ENCODE measurements at places on chromosomes 6 and 20. TPM values are rescaled to one million over a fixed set of nuclear protein-coding genes. Genes with fewer than 3 reads are reported as not detected.

GFRA4 gene
- total RNA-seq, result 0.24 TPM

FITM2 gene
- 6.8 TPM for total RNA-seq

OR12D3 gene
- not detected for total RNA-seq

MEI4 gene
- total RNA-seq, result 0.27 TPM

ADGRB3 gene
- 2.2 TPM for total RNA-seq

C20orf202 gene
- total RNA-seq, result 1.4 TPM

- H3K4me3 ChIP-seq, result no peak overlapping the region
- no peaks in the 10 kb centered on the region for H3K36me3 ChIP-seq
- no peak overlapping the region for H3K27ac ChIP-seq
- no peaks in the 10 kb centered on the region for H3K4me1 ChIP-seq
- H3K27me3 ChIP-seq, result no peaks in the 10 kb centered on the region
Measured at GRCh38 chr6:25147223-25147622, 132.0 kb upstream of the CARMIL1 start.

- no peaks in the 10 kb centered on the region for H3K27me3 ChIP-seq
- no peak overlapping the region for H3K4me3 ChIP-seq
- H3K27ac ChIP-seq, result no peak overlapping the region
- no peak for DNase-seq
- H3K4me1 ChIP-seq, result no peaks in the 10 kb centered on the region
Measured at GRCh38 chr6:67450641-67451040, 1184.4 kb upstream of the ADGRB3 start.

DNA sequence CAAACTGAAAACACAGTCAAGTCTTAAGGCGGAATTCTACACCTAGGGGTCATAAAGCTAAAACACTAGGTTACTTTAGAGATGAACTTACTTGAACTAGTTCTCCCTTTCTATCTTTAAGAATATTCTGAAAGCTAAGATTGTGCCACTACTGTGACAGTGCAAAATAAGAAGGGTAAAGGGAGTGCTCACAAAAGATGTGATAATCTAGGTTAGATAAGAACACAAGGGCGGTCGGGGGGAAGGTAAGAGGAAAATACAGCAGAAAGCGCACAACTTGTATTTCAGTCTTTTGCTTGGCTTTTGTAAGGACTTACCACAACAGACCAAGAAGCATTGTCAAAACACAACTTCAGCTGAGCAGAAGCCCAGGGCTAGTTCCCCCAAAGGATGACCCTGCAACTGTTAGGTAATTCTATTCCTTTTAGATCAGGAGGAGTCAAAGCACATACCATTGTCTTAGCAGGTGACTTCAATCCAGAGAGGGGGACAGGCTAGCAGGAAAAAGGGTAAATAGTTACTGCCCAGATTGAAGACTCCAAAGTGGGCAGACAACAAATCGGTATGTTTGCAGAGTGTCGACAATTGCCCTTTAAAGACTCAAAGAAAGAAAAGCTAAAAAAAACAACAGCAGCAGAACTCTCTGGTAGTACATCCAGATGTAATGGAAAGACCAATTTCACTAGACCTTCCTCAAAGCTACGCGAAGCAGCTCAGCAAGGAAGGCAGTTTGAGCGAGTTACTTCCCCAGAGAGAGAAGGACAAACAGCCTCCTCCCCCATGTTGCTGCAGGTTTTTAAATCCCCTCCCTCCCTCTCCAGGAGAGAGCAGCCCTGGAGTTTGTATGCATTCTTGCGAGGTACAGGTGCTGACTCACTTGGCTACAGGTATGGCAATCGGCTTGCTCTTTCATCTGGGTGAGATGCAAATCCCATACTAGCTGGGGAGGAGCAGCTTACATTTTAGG is 59.0 kb downstream of the RIPOR2 start:
- H3K27me3 ChIP-seq, result no peaks in the 10 kb centered on the region
- H3K27ac ChIP-seq, result peak overlapping the region; percentile 78
- no peak overlapping the region for H3K4me3 ChIP-seq
- peak; percentile 77 for DNase-seq
- peaks cover 7% of the 10 kb centered on the region for H3K4me1 ChIP-seq

- no peaks in the 10 kb centered on the region for H3K36me3 ChIP-seq
- no peaks in the 10 kb centered on the region for H3K27me3 ChIP-seq
- peaks cover 13% of the 10 kb centered on the region for H3K4me1 ChIP-seq
- DNase-seq, result no peak
Measured at GRCh38 chr6:138972226-138972665, 15.8 kb downstream of the REPS1 start.

DNA sequence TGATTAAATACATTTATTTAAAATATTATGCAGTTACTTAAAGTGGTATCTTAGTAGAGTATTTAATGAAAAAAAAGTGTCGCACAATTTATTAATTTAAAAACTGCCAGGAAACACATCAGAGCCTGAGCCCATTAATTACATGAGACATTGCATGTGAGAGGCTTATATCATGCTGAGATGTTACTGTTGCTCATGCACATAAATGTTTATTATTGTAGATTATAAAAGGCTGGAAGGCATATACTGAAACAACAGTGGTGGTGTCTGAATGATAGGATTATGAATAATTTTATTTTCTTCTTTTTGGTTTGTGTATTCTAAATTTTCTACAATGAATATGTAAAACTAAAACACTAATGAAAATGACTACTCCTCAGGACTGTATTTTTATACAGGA is 45.7 kb upstream of the TXNDC5 start:
- H3K36me3 ChIP-seq, result no peaks in the 10 kb centered on the region
- no peak for DNase-seq
- no peaks in the 10 kb centered on the region for H3K4me1 ChIP-seq
- H3K4me3 ChIP-seq, result no peak overlapping the region
- H3K27me3 ChIP-seq, result no peaks in the 10 kb centered on the region

- no peaks in the 10 kb centered on the region for H3K27me3 ChIP-seq
- peaks cover 16% of the 10 kb centered on the region for H3K4me1 ChIP-seq
- DNase-seq, result no peak
- no peaks in the 10 kb centered on the region for H3K36me3 ChIP-seq
- H3K27ac ChIP-seq, result peak overlapping the region; percentile 87
Measured at GRCh38 chr6:125985979-125986300, 400 bp upstream of the TRMT11 start.

DNA sequence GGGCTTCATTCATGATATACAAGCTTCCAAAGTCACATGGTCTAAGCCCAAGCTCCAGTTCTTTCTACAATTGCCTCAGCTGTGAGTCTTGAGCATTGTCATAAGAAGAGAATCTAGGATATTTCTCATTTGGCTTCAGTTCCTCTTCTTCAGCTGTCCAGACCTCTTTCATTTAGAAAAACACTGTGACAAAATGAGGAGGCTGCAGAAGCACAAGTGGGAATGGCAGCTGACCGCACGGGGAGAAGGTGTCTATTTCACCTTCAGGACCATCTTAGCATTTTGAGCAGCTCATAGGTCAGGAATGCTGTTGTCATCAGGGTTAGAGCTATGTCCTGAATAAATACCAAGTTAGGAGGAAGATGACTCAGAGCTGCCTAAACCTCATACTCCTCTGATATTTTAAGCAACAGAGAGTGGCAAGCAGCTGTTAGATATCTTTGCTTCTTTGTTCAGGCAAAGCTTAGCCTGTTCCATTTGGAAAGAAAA is 390.1 kb upstream of the CITED2 start:
- peaks cover 24% of the 10 kb centered on the region for H3K4me1 ChIP-seq
- no peaks in the 10 kb centered on the region for H3K36me3 ChIP-seq
- no peak overlapping the region for H3K4me3 ChIP-seq
- H3K27me3 ChIP-seq, result no peaks in the 10 kb centered on the region
- peak; percentile 60 for DNase-seq

GRCh38 chr20:61847420-61847748 is 218.3 kb downstream of the TAF4 start:
- no peak overlapping the region for H3K27ac ChIP-seq
- no peak overlapping the region for H3K4me3 ChIP-seq
- DNase-seq, result no peak
- H3K27me3 ChIP-seq, result no peaks in the 10 kb centered on the region
- H3K4me1 ChIP-seq, result no peaks in the 10 kb centered on the region

GRCh38 chr20:54848262-54848661 is 372.9 kb downstream of the DOK5 start:
- DNase-seq, result no peak
- no peaks in the 10 kb centered on the region for H3K27me3 ChIP-seq
- no peak overlapping the region for H3K27ac ChIP-seq
- no peaks in the 10 kb centered on the region for H3K36me3 ChIP-seq
- H3K4me3 ChIP-seq, result no peak overlapping the region

DNA sequence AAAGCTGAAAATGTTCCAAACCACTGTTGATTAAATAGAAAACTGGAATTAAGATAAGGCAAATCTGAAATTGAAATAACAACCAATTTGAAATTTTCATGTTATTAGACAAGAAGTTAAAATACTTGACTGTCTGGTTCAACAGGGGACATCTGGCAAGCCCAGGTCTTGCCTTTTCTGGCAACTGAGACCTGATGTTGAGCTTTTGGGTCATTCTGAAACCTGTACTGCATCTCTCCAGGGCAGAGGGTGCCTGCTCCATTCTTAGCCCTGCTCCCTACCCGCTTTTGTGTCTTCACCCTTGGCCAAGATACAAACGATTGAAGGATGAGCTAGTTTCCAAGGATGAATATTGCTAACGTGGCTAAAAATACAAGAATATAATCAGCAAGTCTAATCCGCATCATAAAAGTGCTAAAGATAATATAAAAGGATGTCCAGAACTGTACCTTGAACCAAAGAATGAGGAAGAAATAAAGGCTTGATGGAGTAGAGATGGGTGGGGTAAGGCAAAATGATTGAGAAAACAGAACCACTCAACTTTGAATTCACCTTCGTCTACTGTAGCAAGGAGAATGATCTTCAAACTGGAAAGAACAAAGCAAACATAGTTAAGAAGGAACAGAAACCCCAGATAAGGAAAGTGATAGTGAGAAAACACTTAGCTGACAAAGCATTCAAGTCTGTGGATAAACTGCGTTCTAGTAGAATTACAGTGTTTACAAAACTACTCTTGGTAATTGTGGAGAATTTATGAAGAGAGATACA is 109.8 kb upstream of the MAN1A1 start:
- H3K4me3 ChIP-seq, result no peak overlapping the region
- DNase-seq, result no peak
- H3K36me3 ChIP-seq, result no peaks in the 10 kb centered on the region
- H3K4me1 ChIP-seq, result no peaks in the 10 kb centered on the region

All from hepatocyte (in vitro differentiated cells).